ENCODE measurements at places on chromosomes 4 and X.

DNA sequence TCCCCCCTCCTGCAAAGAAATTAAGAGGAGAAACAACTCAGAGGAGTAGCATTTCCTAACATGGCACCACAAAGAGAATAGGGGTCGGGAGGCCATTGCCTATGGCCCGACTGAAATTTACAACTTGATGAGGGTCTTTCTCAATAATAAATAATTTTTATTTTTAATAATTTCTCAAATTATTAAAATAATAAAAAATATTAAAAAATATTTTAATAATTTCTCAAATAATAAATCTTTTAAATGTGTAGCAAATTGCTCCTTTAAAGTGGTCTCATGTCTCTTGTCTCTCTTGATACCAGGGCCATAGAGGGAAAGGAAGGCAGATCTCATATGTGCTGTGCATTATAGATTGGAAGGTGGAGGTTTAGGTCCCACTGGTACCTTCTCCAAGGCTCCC, 49.2 kb upstream of the MTMR1 start:
- ATAC-seq: no peak

DNA sequence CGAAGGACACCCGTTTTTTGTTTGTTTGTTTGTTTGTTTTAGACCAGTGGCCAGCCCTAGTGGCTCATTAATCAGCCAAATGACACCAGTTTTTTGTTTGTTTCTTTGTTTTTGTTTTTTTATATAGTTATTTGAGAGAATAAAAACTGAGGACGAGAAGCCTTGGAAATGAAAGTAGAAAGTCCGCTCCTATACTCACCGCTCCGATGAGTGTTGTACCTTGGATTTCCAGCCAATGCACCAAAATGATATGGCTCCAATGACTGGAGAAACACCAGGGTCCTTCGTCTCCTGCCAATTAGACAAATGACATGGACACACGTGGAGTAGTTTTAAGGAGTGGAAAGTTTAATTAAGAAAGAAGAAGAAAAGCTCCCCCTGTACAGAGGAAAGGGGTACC, 87.9 kb downstream of the ZXDA start:
- ATAC-seq: no peak

DNA sequence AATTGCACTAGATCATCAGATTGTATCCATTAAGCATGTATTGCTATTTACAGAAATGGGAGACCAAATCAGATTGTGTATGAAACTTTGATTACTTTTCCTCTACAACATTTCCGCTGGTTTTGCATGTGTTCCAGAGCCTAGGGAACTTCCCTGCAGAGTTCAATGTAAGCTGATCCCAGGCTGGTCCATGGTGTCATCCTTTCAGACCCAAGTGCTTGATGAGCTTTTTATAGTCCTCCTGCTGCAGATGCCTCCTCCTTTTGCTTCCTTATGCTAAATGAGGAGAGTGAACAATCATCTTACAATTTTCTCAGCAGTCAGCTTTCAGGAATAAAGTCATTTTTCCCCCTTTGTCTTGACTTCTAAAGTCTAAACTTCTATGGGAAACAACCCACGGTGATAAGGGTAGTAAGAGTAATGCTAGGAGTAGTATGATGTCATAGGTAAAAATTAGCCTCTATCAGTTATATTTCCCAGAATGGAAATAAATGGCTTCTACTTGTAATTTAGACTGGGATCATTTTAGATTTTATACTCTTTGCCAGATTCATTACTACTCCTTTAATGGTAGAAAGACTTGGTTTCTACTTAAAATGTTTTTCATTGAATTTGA, 55.1 kb upstream of the SLC4A4 start:
- no peak for ATAC-seq

DNA sequence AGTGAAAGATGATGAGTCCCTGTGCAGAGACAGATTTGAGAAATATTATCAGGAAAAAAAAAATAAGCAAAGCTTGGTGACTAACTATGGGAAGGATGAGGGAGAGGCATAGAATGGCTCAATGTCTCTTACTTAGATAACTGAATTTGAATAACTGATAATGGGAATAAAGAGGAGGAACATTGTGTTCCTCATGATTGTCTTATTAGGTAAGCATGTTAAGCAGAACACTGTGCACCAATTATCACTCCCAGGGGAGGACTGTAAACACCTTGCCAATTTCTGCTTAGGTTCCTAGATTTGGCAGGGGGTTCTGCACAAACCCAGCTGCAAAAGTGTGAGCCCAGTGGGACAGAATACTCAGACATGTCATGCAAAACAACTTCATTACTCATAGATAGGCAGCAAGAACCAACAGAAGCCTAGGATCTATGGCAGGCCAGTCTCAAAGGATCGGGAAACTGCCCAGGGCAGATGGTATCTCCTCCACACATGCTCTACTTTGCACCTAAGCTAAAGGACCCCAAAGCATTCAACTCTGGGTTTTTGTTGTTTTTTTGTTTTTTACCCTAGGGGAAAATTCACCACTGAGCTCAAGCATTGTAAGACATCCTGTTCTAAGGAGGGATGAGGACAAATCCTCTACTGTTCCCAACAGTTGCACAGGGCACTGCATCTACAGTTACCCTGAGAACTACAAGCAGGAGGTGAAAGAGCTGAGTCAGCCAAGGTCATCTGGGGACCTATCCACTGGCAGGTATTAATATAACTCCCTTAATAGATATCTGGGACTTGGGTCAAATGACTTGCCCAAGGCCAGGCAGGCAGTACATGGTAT, 907.0 kb downstream of the RAPGEF2 start:
- no peak for ATAC-seq

DNA sequence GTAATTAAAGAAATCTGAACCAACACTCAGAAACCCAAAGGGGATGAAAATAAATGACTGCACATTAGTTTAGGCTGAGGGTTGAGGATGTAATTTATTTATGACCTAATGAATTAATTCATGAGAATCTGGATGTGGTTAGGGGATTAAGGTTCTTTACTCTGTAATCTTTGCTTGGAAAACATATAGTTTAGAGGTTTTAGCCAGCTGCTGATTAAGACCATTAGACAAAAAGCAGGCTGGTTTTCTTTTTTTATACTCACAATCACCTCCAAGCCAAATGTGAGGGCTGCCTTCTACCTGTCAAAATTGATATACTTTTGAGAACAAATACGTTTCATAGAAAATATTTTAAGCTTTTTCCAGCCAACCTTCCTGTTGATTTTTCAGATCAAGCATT, 2705.8 kb downstream of the PCDH7 start:
- ATAC-seq: no peak

- ATAC-seq: no peak
These were observed 1453.3 kb downstream of the PCDH18 start for GRCh38 chr4:136078976-136079375.

DNA sequence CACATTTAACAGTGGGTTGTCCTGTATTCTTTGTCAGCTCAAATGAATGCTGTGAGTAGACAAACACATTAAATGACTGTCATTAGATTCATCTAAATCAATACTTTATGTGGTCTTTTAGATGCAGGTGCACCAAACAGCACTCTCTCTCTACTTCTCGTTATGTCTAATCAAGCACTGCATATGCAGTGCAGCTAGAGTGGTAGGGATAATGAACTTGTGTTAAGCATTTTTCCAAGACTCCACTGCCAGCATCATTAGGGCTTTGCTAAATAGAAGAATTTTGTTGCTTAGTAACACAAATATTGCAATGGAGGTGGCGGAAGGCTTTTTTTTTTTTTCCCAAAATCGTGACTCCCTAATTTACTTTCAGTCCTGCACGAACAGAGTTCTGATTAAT, 447.0 kb upstream of the GALNT7 start:
- no peak for ATAC-seq

DNA sequence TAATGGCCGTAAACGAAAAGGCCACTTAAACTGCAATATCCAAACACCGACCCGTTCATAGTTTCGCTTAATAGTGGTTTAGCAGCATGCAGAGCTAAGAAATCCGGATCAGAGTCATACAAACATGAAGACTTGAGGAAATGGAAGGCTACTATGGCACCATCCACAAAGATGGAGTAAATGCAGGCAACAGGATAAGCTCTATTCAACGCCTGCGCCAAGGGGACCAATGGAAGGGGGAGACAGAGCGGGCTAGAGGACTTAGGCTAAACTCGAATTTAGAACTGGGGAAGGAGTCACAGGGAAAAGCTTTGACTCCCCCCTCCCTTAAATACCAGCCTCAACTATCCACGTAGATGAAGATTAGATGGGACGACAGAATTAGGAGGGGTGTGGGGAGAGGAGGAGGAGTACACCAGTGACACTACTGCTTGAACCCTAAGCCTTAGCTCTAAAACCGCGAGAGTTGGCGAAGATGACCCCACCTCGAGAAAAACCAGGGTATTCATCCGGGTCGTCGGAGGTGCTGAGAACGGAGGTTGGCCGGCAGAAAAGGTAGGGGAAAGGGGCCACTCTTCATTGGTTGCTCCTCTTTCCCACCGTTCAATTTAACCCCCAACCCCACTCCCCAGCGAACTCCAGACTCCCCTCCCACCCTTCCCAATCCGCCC, 3.5 kb downstream of the HUWE1 start:
- no peak for ATAC-seq

- no peak for ATAC-seq
These were observed 28.0 kb downstream of the TACC3 start for GRCh38 chr4:1749370-1749769.

GRCh38 chr4:101678180-101678579, 112.3 kb upstream of the BANK1 start:
- ATAC-seq: no peak

DNA sequence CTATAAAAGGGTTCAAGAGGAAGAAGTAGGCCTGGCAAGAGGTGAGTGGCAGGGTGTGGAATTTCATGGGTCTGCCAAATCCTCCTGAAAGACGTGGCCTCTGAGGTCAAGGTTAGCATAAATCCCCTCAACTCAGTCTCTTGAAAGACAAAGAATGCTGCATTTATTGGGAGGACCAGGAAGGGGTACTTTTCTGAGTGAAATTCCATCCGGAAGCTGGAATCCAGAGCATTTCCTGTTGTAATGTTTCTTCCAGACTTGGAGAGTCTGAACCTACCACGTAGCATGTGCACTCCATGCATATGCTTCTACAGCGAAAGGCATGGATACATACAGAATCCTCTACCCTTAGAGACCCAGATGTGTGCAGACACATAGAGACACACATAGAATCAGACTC, 13.4 kb upstream of the FGD1 start:
- no peak for ATAC-seq

Data from stimulated activated memory B cell treated with anti-CD40 and anti-IgM and Interleukin-4, amounts not matched to agents 10 μg/mL and 1 μg/mL and 100 μg/mL, for 72 hours (primary cell).